ENCODE measurements at places on chromosomes 7 and 10.

GRCh38 chr7:84145892-84146291, 48.7 kb downstream of the SEMA3A start:
- DNase-seq, result no peak

GRCh38 chr10:44883593-44884331, 27.4 kb upstream of the TMEM72 start:
- DNase-seq, result no peak

DNA sequence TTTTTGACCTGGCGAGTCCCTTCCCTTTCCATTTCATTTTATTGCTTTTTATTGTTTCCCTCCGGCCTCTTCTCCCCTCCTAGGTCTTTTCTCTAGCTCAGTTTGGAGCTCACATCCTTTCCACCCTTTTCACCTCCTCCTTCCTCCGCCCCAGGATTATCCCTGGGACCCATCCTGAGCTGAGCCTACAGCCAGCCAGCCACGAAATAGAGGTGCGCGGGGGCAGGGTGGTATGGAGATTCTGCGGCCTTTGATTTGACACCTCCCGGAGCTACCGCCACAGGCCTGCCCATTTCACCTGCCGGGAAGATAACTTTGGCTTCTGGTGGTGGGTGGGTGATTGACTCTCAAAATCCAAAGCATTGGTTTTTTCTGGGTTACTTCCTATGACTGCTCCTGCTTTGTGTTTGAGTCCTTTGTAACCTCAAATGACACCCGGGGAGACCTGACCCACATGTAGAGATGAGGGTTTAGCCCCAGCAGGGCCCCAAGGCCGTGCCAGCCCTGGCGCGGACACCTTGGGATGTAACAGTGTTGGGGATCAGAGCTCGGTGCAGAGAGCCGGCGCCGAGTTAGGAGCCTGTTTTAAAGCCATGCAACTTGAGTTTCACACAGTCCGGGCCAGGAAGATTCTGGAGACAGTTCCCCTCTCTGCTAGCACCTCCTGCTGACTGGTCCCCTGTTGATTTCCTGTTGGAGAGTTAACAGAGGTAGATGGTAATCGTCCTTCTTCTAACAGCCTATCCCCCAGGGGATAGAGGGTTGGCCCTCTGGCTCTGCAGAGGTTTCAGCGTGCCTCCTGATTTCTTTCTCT, 1.5 kb downstream of the DUSP5 start:
- peak; percentile 77 for DNase-seq

DNA sequence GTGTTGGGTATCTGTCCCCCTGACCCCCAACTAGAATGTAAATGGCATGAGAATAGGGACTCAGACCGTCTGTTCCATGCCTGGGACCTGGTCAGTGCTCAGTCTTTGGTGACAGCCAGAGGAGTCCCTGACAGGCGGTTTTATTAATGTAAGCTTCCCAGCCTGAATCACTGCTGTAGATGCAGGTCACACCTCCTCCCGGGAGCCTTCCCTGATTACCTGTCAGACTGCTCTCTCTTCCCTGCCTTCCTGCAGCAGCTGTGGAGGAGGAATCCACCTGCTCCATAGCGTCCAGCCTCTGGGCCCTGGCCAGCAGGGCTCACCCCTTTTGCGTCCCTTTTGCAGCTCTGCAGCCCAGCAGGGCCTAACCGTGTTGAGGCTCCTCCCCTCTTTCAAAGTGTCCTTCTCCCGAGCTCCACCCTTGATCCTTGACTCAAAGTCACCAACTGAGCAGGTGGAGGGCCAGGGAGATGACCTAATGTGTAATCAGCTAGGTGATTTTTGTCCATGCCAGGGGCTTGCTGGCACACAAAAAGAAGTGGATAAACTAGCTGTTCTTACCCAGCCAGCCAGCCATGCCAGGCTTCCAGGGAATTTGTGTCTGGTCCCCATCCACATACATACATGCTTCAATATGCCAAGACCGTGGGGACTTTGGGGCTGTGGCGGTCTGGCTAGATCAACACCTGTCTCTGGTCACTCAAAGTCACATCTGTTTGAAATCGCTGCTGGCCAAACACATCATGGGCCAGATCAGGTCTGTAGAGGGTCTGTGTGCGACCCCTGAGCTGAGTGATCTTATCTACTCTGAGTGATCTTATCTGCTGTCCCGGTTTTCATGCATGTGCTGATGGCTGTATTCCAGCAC, 195.1 kb downstream of the CCDC3 start:
- no peak for DNase-seq

DNA sequence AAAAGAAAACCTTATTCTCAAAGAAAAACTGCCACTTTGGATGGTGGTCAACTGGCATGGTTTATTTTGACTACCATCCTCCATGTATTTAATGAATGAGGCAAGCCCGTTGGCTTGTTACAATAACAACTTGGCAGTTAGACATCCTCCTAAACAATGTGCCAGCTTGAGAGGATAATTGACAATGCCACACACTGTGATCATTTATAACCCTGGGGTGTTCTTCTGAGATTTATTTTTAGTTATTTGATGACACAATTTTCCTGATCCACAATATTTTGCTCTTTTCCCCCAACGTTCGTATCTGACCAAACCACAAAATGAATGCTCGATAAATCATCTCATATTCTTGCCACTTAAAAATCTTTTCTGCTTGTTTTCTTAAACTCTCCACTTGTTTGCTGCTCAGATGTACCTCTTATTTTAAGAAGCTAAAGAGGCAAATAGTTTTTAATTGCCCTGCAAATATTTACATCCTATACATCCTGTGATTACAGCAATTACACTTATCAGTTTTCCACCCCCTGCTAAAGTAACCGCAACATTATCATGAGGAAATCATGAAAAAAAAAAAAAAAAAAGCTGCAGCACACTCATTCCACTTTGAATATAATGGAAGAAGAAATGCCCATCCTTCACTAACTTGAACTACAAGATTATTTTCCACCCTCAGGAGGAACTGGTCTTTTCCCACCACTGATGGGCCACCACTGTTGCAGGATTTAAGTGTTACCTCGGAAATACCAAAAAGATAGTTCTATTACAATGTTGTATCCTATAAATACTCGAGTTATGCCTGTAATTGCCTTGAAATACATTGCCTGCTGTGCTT, 119.9 kb downstream of the MBL2 start:
- DNase-seq, result peak; percentile 31

DNA sequence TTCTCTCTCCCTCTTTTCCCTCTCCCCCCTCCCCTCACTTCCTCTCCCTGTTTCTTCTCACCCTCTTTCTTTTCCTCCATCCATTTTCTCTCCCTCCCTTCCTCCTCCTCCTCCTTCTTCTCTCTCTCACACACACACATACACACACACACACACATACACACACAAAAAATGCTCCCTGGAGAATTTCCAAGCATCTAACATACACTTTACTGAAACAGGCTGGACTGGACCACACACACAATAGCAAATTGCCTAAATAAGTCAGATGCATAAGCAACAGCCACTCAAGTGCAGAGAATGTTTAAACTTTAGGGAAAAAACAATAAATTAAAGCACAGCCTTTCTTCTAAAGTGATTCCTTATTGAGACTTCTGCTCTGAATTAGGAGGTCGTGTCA, 267.7 kb downstream of the FGFR2 start:
- DNase-seq, result no peak

GRCh38 chr10:120492346-120492745, 35.3 kb downstream of the PLPP4 start:
- no peak for DNase-seq

DNA sequence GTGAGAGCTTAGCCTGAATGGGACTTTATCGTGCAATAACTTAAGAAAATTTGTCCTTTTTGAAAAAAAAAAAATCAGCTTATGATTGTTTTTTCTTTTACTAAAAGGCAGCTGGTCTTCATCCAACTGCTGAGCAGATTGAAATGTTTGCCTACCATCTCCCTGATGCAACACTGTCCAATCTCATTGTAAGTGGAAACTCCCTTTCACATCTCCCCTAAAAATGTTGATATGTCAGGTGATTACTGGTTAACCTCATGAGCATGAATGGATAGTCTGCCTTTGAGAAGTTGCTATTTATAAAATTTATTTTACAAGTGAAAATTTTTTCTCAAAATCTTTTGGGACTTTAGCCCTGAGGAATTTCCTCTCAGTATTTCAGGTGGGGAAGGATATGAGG, 17.8 kb upstream of the HKDC1 start:
- DNase-seq, result peak; percentile 62

GRCh38 chr7:107228291-107228690, 59.5 kb downstream of the HBP1 start:
- no peak for DNase-seq

DNA sequence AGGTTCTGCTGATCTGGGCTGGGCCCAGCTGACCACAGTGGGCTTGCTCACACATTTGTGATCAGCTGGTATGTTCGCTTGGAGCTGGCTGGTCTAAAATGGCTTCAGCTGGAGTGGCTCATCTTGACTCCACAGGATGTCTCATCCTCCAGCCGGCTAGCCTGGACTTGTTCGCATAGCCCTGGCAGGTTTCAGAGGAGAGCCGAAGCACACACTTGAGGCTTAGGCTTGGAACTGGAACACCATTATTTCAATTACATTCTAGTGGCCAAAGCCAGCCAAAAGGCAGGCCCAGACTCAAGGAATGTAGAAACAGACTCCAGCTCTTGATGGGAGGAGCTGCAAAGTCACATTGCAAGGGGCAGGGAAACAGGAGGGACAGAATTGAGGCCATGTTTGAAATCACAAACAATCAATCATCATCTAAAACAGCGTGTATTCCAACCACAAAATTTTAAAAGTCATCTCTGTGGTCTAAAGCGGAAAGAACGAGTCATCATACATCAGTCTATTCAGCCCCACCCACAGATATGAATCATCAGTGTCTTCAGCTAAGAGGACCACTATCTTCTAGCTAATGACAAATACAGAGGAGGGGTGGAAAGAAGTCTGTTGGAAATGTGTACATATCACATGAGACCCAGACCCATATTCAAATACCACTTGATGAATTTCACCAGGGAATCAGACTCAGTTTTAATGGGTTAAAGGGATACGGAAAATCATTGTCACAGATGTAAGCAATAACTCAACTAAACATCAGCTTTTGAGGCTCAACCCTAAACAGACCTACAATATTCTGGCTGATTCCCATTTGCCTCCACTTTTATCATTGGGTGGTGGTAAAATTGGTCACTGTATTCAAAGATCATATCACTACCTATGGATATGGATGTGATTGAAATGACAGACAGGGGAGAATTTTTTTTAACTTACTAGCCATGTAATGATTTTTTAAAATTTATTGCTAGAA, 139.0 kb upstream of the MKLN1 start:
- DNase-seq, result peak; percentile 99

- no peak for DNase-seq
Observed at GRCh38 chr7:48718731-48719378, 205.5 kb upstream of the CDC14C start.

DNA sequence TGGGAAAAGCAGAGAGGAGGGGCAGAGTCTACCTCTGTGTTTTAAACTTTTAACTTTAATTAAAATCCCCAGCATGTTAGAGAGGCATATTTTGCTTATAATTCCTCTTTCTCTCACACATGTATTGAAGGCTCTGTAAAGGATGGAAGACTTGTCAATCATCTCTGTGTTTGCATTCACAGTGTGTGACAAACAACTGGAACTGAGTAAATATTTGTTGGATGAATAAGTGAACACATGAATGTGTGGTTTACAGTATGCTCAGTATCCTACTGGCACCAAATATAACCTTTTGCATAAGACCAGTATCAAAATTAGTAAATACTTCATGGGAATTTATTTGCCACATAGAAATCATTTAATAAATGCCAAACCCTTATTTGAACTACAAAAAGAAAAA, 829.0 kb downstream of the GRID1 start:
- no peak for DNase-seq

DNA sequence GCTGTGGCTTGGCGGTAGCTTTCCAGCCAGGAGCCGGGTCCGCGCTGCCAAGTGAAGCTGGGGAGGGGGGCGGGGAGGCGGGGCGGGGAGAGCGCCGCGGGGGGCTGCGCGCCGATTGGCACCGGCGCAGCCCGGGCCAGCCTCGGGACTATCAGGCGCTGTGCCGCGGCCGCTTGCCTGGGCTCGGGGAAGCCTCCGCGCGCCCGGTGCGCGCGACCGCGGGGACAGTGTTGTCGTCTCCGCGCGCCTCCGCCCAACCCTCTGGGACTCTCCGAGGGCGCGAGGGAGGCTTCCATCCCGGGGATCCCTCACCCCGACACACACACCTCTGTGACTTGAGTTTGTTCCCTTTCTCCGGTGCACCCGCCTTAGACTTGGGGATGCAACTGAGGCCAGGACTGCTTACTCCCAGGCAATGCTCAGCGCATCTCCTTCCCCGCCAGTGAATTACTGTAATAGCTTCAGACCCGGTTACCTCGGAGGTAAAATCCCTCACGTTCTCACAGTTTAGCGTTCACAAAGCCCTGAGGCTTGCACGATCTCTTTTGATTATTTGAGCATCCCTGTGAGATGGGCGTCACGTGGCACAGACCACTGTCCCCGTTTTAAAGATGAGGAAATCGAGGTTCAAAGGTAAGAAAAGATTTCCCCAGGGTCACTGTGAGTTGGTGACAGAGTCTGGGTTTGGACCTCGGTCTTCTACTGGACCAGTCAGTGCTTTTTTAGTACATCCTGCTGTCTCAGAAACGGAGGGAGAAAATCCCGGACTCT, at the start of gene NKX1-2:
Gene NKX1-2 (minus strand): TSS at position 24 of the 771 bp plus-strand sequence. CDS start 92 bp downstream, outside the sequence.
- DNase-seq, result no peak

DNA sequence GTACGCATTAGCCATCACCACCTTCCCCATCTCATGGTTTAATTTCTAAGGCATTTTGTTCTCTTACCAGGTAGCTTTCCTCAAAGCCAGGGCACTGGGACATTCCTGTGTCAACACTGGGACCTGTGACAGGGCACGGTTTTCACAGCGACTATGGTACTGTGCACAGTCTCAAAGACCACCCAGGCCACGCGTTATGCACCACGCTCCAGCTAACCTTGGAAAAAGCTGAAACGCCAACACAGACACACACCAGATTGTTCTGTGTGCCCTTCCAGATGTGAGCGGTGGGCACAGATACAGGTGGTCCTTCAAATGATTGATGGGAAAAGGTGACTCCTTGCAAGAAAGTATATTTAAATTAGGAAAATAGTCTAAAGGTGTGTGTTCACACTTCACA, 337.3 kb downstream of the WDR37 start:
- no peak for DNase-seq

DNA sequence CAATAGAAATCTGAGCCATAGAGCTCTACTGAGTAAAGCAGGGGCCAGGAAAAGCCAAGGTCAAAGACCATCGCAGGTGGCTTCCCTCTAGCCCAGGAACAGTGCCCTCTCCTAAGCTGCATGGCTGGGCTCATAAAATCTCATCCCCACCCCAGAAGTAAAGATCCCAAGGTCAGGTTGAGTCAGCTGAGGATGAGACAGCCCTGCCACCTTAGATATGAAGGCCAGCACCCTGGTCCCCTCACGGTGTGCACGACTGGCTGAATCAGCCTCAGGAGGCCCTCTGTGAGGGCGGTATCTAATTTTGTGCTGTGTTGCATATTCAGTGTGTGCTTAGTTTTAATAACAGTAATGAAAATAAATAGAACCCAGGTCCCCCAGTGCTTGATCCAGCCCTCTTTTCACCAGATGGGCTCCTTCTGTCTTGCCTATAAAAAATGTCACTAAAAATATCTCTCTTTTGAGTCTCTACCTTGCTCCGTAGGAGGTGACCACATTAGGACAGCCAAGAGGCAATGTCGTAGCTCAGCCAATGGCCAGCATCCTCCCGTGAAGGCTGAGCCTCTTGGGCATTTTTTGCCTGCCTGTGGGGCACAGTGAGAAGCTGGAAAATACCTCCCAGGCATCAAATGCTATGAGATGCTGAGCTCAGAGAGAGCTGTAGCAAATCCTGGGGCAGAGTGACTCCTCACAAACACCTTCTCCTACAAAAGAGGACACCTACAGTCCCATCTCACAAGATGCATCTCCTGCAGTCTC, 424.0 kb downstream of the PLXNA4 start:
- no peak for DNase-seq
